ENCODE measurements at places on chromosomes 6 and 20.
A peak's percentile ranks its signal among the peaks of the same experiment; 100 is the strongest.

- no peak for DNase-seq
Measured at GRCh38 chr6:72987301-72987700, 238.0 kb downstream of the KHDC1L start.

- DNase-seq, result no peak
Measured at GRCh38 chr6:143803769-143804568, 39.2 kb upstream of the LTV1 start.

DNA sequence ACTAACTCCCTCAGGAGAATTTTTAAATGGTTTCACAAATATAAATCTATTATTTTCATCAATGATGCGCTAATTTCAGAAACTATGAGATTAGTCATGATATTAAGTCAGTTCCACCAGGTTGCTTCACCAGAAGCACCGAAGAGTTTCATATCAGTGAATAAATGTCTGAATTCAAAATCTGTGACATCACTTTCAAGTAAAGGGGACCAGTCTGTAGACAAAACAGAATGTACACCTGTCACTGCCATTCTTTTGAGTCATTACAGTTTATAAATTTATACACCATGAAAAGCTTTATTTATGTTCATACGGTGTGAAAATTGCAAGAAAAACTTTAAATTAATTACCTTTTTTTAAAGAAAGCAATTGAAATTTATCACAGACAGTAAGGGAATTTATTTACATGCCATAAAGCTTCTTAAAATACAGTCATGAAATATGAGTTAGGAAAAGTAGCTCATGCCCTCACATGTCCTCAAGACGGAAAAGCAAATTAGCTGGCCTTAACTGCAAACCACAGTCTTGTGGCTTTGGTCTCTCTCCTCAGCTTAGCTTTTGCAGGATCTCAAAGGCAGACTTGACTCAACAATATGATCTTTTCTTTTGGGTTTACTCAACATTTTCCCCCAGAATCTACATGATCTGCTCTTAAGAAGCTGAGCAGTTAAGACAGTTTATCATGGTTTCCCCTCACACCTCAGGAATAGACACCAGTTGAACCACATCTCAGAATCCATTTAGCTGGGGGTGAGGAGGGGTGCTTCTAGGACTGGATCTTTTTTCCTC lies 177.7 kb upstream of the MCHR2 start:
- DNase-seq, result no peak

GRCh38 chr6:3199382-3199781 lies 28.1 kb downstream of the TUBB2B start:
- no peak for DNase-seq

- DNase-seq, result no peak
Measured at GRCh38 chr20:4961746-4962145, 39.6 kb downstream of the SLC23A2 start.

GRCh38 chr6:117264692-117265409 lies 507 bp upstream of the VGLL2 start:
- DNase-seq, result no peak

GRCh38 chr20:24027229-24027628 lies 38.6 kb upstream of the GGTLC1 start:
- no peak for DNase-seq

DNA sequence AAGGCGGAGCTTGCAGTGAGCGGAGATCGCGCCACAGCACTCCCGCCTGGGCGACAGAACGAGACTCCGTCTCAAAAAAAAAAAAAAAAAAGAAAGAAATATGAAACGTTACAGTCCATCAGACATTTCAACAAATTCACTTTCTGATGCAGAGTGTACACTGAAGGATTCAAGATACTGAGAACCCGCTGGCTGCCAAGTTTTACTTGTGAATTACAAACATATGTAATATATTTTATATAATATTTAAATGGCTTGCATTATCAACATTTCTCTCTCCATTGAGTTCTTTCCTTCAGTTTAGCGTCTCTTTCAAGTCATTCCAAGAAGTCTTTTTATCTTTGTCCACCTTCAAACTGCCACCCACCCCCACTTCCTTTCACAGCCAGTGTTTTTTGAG lies 240.9 kb upstream of the RNF217 start:
- no peak for DNase-seq

GRCh38 chr6:13465734-13466133 lies 21.7 kb downstream of the GFOD1 start:
- DNase-seq, result no peak

DNA sequence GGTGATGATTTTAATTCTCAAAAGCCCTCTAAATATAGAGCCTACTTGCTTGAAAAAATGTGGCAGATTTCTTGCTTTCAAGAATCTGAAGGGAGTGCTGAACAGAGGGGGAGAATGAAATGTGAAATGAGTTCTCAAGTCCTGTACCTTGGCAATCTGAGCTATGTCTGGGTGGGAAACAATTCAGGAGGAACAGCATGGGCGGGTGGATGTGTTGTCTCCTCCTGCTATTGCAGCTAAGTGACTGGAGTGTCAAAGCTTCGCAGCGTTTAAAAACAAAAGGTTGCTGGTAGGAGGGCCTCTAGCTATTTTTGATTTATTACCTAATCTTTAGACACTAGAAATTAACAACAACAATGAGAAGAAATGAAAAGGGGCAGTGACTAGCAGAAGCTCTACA lies 102.5 kb upstream of the ARG1 start:
- no peak for DNase-seq

DNA sequence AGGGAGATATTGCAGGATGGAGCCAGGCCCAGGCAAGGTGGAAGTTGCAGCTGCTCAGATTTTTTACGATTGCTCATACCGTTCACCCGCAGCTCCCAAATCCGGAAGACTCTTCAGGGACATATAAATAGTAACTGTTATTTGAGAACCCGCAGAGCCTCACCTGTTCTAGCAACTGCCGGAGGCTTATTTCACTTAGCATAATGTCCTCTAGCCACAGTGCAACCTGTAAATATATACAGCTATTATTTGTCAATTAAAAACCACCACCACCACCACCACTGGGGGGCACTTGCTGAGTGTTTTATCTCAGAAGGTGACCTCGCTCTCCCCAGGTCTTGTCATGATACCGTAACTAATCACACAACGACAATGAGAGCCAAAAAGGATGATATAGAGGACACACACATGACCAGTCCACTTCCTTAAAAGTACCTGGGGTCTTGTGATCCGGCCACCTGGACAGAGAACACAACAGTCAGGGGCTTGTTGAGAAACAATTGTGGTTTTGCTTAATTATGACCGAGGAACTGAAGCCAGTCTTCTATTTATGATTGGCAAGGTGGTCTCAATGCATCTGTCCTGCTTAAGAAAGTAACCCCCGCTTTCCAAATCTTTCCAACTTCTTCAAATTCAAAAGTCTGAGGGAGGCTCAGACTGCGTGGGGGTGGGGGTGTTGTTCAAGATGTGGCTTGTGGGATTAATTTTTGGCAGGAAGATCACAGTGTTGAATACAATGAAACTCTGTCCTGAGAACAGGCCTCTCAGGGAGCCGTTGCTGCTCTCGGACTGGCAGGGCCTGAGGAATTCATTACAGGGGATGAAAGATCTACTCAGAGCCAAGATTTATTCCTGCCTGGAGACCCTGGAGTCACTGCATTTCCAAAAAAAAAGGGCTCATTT lies 107.7 kb upstream of the PRND start:
- peak; percentile 26 for DNase-seq

DNA sequence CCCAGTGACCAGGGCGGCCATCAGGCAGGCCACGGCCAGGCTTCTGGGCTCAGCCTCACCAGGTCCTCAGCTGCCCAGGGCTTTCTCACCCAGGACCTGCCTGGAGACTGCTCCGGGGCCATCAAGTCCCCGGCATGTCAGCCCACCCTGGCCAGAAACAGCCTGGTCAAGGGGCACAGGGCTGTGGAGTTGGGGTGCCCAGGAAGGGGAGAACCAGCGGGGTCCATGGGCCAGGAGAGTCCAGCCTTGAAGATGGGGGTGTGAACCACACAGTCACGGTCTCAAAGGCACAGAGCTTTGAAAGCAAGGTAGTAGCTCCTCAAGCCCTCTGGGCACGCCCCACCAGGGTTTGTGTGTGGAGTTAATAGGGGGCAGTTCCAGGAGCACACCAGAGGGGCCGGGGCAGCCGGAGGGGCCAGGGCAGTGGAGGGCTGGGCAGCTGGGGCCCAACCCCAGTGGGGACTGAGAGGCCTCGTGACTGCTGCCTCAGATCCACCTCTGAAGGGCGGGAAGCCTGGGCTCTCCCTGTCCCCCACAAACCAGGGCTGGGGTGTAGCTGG lies 48.0 kb upstream of the BHLHE23 start:
- DNase-seq, result no peak

Measured in GM12891 (cell line).